ENCODE measurements at places on chromosomes 1 and 21.

GRCh38 chr1:234213658-234214128, 159.6 kb upstream of the COA6 start:
- DNase-seq: no peak

DNA sequence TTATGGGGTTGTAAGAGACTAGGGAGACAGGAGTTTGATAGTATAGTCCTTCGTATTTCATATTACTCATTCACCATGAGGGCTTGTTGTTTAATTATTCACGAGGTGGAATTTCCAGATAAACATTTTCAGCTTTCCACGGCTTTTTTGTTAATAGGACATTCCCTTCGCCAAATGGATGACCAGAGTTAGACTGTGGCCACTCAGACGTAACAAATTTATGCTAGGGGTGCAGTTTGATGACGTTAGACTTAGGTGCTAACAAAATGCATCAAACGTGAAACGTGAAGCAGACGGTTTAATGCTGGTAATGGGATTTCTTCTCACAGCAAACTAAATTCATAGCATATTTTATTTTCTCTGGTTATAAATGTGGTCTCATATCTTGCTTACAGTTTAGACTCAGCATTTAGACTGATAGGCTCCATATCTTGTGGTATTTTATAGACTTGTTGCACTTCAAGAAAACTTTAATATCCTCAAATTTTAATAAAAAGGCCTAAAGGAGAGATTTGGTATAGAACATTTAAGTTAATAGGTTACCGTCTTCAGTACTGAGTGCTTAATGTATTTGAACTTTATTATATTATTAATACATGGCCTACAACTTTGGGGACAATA, 2.3 kb downstream of the DHX9 start:
- DNase-seq: no peak

DNA sequence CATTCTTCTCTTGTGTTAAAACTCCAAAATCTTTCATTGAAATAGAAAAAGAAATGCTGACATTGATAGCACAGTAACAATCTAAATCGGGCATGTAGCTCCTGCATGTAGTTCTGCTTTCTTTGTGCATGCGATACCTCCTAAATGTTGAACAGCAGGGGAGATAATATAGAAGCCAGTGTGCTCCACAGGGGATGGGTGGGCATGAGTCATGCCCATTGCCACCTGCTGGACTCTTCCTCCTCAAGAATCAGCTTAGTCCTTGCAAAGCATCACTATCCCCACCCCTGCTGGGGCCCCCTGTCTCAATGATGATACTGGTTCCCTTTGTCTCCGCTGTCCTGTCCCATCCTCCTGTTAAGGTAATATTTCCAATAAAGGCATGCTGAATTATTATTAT, 203.0 kb downstream of the RWDD3 start:
- DNase-seq: no peak

DNA sequence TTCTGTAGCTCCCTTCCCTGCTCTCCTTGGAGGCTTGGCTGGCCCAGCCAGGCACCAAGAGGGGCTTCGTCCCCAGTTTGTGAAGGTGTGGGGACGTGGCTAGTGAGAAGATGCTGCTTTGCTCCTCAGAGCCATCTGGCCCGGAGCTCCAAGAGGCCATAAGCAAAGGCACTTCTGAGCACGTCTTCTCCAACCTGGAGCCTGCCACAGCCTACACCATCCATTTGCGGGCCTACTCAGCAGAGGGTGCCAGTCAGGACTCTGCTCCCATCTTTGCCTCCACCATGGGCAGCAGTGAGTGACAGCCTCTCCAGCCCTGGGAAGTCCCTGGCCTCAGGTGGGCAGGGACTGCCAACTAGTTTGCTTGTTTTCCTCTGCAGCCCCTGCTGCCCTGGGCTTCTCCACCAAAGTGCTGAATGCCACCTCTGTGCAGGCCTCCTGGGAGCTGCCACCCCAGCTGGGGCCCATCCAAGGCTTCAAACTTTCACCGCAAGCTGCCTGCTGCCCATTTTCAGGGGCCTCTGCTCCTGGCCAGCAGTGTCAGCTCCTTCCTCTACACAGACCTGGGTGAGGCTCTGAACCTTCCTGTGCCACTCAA, 25.9 kb downstream of the SLC27A3 start:
- no peak for DNase-seq

DNA sequence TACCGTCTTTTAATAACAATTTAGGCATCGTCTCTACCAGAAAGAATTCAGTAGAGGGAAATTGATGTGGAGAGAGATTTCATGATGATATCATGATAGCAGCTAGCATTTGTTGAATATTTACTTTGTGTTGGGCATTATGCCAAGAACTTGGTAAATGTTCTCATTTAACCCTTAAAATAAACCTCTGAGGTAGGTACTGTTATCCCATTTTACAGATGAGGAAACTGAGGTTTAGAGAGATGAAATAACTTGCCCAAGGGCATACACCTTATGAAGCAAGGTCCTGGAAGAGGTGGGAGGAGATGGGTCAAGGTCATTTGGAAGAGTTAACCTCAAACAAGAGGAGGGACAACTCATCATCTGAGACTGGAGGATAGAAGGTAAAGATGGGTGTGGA, 34.8 kb downstream of the TSNAX start:
- no peak for DNase-seq

DNA sequence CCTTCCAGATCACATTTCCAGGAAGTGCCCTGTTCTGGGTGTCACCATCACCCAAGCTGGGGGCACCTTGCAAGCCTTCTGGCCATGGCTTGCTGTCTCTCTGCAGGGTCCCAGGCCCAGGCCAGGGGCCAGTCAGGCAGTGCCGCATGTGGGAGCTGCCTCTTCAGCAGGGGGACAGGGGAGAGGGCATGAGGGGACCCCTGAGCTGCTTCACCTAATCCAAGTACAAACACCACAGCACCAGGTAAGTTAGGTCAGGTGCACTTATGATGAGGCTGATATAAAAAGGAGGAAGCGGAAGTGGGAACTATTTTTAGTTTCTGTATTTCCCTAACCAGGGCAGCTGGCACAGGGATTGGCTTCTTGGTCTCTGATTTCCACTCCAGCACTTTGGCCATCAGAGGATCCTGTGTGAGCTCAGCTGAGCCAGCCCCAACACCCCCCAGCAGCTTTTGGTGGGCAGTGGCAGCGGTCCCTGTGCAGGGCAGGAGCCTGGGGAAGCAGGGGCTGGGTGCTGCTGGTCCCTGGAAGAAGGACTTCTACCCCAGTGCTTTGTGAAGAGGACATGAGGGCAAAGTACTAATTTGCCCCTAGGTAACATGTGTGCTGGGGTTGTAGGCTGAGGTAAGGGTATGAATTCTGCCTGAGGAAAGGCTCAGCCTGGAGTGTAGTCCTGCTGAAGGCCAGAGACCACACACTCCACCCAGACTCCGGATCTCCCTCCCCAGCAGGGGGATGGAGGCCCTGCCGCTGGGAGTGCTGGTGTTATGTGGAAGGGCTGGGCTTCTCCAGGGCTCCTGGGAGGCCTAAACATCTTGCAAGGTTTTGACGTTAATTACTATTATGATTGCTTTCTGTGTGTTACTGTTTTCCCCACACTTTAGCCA, 3.3 kb upstream of the PCBP3 start:
- DNase-seq: no peak

DNA sequence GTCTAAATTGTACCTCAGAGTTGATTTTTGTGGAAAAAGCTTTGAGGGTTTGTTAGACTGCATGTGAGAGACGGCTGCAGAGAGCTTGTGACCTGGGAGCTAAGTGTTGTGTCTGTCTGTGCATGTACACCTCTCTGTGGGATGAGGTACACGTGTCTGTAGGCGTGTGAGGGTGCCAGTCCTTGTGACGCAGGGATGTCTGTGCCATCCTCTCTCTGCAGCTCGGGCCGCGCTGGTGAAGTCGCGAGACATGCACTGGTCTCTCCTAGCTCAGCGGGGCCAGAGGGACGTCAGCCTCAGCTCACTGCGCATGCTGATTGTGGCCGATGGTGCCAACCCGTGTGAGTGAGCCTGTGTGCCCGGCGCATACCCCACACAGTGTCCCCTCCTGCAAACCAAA, 66.6 kb downstream of the S100B start:
- DNase-seq: no peak

GRCh38 chr1:101242324-101243050, 5.7 kb downstream of the S1PR1 start:
- DNase-seq: no peak

- DNase-seq: no peak
Observed at GRCh38 chr21:34518301-34518700, 6.3 kb upstream of the KCNE1 start.

DNA sequence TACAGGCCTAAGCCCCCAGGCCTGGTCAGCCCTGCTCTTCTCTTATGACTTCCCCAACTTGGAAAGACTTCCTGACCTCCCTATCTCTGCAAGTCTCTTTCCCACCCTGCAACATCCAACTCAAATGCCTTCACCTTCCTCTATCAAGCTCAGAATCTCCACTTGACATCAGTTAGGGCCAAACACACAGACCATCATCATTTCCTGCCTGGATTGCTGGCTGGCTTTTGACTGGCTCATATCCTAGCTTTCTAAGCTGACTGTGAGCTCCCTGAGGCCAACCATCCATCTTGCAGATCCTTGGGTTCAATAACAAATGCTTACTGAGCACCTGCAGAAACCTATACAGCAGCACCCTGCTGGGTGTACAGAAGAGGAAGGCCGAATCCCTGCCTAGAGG, 137.3 kb upstream of the EDN2 start:
- no peak for DNase-seq

DNA sequence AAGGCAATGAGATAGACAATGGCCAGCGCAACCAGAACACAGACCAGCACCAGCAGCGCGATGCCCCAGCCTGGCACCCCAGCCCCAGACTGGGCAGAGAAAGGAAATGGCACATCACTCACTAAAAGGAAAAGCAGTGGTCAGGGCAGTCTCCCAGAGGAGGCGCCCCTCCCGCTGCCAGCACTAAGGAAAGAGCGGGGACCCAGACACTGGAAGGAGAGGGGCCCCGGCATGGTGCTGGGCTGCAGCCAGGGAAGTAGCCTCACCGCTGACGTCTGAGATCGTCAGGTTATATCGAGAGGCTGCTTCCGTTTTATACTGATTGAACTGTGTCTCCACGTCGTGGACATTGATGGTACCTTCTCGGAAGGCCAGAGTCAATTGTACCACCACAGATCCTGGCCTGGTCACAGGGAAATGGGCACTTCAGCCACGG, 13.8 kb downstream of the TRIM46 start:
- DNase-seq: no peak

GRCh38 chr1:86537928-86538695, 8.8 kb upstream of the CLCA4 start:
- DNase-seq: no peak

DNA sequence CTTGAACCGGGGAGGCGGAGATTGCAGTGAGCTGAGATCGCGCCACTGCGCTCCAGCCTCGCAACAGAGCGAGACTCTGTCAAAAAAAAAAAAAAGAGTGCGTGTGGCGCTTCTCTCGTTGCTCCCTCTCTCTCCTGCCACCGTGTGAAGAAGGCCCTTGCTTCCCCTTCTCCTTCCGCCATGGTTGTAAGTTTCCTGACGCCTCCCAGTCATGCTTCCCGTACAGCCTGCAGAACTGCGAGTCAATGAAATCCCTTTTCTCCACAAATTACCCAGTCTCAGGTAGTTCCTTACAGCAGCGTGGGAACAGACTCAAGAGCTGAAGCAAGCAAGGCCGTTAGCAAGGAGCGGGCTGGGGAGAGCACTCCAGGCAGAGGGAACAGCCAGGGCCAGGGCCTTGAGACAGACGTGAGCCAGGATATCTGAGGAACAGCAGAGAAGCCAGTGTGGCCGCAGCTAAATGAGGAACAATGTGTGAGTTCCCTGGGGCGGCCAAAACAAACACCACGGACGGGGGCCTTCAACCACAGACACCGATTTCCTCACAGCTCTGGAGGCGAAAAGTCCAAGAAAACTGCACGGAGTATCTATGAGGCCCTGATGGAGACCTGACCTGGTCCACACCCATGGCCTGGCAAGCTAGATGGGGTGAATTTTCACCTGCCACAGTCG, 54.2 kb upstream of the ETS2 start:
- DNase-seq: peak; percentile 53

DNA sequence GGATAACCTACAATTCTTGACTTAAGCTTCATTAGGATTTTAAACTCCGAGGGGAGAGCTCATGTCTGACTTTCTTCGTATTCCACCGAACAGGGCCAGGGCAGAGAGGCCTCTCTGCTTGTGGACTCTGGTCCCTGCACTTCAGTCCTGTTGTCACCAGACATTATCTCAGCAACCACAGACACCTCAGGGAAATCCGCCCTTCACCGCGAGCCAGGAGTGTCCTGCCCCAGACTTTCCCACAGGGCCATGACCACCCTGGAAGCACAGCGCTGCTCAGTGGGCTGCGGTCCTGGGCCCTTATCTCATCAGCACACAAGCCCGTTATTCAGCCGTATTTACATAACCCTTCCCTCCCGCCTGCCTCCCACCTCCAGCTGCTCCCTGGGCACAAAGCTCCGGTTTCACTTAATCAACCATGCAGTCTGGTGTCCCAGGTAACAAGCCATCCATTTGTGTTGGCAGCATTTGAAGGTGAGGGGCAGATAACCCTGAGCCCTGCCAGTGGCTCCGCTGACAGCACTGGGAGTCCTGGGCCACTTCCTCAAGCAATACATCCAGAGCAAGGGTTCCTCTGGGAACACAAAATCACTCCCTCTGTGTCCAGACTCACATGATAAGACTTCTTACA, 122.8 kb upstream of the RAB4A start:
- no peak for DNase-seq

DNA sequence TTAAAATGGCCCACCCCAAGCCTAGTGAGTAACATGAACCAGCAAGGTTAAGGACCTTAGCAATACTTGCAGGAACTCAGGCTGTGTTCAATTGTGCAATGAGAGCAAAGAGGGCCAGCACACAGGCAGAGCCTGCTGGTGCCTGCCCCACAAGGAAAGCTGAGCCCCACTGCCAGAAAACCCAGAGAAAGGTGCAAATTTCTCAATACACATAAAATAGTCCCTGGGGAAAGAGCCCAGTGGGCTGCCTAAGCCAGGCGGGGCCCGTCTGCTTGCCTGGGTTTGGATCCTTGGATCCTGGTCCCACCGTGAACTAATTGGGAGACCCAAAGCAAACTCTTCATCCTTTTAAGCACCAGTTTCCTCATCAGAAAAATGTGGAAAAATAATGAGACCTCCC, 128.5 kb upstream of the CACNA1E start:
- no peak for DNase-seq

DNA sequence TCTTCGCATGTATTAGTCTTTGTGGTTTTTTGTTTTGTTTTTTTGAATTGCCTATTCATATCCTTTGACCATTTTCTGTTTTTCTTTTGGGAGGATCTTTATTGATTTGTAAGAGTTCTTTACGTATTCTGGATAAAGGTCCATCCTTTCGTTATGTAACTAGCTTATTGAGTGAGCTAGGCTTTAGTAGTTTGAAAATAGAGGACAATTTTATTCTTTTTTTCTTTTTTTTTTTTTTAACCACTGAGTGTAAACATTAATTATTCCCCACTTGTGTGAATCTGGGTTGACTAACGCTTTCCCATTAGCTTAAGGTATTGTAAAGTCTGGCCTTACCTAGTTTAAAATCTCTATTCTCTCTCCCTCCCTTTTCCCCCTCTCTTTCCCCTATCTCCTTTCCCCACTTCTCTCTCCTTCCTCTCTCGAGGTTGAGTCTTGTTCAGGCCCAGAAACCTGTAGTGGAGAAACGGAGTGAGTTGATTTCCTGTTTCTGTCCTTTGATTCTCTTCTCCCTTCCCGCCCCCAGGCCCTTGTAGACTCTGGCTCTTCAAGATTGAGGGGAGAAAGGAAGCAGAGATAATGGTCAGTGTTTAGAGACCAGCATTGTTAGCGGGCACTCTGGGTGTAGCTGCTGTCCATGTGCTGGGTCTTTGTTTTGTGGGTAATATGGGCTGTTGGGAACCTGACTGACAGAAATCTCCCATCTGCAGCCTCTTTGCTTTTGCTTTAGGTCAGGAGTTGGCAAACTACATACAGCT, 1.5 kb downstream of the MORC3 start:
- DNase-seq: no peak
